Cortex of kidney (tissue), 1 donor: ENCODE measurements at places on chromosomes 12 and 14.

GRCh38 chr12:26530461-26530860 lies 302.5 kb downstream of the ITPR2 start:
- no peak for DNase-seq

GRCh38 chr12:54051874-54052437 lies 1.7 kb upstream of the HOXC4 start:
- no peak for DNase-seq

- no peak for DNase-seq
These were observed 105.5 kb downstream of the NUAK1 start for GRCh38 chr12:106033161-106033675.

- no peak for DNase-seq
These were observed 19.4 kb upstream of the CNTN1 start for GRCh38 chr12:40672741-40673271.

DNA sequence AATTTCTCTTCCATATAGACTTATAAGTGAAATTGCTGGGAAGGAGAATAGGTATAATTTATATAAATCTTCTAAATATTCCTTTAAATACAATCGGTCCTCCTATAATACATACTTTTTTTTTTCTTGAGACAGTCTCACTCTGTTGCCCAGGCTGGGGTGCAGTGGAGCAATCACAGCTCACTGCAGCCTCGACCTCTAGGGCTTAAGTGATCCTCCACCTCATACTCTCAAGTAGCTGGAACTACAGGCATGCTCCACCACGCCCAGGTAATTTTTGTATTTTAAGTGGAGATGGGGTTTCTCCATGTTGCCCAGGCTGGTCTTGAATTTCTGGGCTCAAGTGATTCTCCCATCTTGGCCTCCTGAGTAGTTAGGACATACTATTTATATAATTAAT lies 29.7 kb upstream of the NPFF start:
- no peak for DNase-seq

GRCh38 chr12:19190292-19191031 lies 60.9 kb downstream of the PLEKHA5 start:
- DNase-seq: no peak
